GM23248 (cell line): ENCODE measurements at places on chromosomes 6 and 20. TPM values are rescaled to one million over a fixed set of nuclear protein-coding genes. Genes with fewer than 3 reads are reported as not detected.

DNA sequence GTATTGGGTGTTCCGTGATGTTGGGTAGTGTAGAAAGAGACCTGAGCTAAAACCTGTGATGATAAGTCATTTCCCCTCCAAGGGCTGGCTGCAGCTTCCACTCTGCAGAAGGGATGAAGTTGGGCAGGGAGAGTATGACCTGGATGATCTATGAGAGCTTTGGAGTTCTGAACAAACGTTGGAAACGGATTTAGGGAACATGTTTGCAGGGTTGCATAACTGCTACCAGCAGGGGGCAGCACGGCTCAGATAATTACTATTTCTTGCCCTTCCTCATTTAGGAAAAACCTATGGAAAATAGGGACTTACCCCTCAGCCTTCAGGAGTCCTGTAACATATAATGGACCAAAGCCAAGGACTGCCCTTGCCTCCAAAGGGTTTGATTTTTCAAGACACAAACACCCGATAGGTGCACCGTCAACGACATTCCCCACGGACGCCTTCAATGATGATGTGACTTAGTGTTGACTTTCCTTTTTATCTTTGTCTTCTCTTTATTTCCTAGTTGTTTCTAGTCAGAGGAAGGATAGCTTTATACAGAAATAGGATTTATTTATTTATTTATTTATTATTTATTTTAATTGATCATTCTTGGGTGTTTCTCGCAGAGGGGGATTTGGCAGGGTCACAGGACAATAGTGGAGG, 164.9 kb upstream of the SASH1 start:
- DNase-seq: peak; percentile 73

DNA sequence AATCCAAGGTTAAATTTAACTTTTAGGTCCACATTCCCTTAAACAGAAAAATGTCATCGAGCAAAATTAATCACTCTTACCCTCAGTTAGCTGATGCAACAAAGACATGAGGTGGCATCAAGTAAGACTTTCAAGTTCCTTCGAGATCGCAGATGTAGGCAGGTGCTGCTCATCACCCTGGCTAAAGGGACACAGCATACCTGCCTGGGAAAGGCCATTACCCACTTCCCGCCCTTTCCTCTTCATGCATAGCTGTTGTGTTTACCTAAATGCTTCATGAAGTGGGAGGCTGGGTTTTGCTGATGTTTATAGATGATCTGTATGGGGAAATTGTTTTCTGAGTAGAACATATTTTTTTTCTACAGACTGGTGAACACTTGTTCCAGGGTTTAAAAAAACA, 67.7 kb downstream of the GFRA4 start:
- no peak for DNase-seq

GRCh38 chr20:62966212-62967148, 14.0 kb downstream of the SLC17A9 start:
- no peak for DNase-seq

- DNase-seq: no peak
Observed at GRCh38 chr6:44500074-44500473, 112.6 kb downstream of the CDC5L start.

DNA sequence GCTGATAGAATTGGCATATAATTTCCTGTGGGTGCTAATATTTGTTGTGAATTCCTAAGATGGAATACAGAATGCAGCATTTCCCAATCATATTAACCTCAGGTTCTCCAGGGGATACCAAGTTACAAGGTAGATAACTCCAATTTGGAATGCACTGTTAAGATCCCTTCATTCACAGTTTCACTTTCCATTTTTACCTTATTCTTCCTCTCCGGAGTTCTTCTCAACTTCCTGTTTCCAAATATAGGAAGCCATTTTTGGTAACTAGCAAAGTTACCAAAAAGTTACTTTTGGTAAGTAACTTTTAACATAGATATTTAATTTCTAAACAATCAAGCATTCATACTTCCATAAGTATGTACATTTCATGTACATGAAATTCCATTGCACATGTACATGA, 63.5 kb upstream of the PHACTR2 start:
- no peak for DNase-seq

GABBR1 gene
- polyA plus RNA-seq: 5.8 and 6.1 TPM in 2 replicates

BNIP5 gene
- not detected in 2 replicates for polyA plus RNA-seq
